IMR-90 (cell line): ENCODE measurements at places on chromosomes 1 and 21.

- peak; percentile 77 for DNase-seq
Observed at GRCh38 chr1:40717955-40718354, 26.5 kb downstream of the NFYC start.

GRCh38 chr1:195903203-195903602 is 705.0 kb downstream of the KCNT2 start:
- no peak for DNase-seq

DNA sequence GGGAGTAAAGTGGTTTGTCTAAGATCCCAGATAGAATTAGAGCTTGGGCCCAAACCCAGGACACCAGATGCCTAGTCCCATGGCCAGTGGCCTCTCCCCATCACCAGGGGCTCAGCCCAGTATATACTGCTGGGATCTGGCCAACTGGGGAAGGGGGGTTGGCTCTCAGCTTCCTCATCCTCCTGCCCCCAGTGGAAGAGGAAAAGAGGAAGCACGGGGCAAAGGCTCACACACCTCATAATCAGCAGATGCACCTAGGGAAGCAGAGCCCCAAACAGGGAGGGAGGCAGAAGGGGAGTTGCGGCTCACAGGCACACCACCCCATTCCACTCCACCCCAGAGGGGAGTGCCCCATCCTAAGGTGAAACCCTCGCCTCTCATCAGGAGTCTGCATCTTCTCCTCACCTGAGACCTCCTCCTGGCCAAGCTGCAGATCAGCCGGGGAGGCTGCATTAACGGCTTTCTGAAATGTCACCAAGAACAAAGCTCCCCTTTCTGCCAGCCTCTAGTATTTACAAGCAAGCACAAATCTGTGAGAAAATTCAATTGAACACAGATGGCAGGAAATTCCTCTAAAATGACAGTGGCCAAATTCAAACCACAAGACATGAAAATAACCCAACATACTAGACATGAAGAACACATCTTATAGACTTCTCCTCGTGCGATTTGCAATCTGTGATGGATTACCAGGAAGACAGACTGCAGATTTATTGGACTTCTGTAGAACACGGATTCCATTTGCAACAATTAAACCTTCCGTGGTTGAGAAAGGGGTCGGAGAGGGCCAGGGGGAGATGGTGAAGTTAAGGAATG is 82.8 kb downstream of the GLIS1 start:
- peak; percentile 85 for DNase-seq

GRCh38 chr21:35646606-35647005 is 413.7 kb downstream of the SETD4 start:
- peak; percentile 52 for DNase-seq

DNA sequence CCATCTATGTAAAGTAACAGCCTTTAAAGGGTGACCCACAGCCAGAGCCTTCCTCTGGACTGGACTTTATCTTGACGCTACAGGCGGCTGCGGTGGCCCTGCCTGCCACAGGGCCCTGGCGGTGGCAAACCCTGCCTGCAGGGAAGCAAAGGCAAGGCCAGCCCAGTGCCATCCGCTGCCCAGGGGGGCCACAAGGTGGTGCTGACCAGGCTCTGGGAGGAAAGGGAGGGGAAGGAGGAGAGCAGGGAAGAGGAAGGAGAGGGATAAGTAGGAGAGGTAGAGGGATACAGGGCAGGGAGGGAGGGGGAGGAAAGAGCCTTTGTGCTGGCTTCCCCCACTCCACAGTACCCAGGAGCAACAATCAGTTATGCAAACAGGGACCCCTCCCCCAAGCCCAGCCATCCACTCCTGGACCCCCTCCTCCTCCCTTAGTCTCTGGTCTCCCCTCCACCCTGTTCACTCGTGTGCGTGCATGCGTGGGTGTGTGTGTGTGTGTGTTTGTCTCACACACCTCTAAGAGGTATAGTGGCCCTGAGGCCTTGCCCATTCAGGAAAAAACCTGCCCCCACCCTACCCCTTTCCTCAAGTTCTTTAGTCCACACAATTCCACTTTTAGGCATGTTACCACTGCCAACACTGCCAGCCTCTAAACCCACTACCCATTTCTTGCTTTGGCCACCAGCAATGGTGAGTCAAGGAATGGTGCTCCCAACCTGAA is 30.3 kb downstream of the SSBP3 start:
- no peak for DNase-seq

DNA sequence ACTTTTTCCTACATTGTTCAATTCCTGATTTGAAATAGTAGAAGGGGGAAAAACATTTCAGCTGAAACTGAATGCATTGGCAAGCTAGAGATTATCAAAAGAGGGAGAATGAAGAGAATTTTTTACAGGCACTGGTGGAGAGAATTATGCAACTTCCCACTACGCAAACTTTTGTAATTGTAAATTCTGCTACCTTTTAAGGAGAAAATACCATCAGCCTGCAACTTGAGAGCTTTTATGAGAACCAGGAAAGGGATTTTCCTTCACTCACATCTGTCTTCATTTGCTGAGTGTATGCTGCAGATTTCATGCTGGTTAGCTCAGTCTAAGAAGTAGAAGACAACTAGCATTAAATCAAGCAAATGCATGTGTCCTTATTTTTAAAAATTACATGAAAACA is 43.7 kb downstream of the ADAMTS1 start:
- peak; percentile 94 for DNase-seq

- DNase-seq, result peak; percentile 65
Observed at GRCh38 chr1:177948336-177948972, 21.4 kb downstream of the SEC16B start.

- DNase-seq, result no peak
Observed at GRCh38 chr1:6732942-6733341, 31.3 kb upstream of the DNAJC11 start.

DNA sequence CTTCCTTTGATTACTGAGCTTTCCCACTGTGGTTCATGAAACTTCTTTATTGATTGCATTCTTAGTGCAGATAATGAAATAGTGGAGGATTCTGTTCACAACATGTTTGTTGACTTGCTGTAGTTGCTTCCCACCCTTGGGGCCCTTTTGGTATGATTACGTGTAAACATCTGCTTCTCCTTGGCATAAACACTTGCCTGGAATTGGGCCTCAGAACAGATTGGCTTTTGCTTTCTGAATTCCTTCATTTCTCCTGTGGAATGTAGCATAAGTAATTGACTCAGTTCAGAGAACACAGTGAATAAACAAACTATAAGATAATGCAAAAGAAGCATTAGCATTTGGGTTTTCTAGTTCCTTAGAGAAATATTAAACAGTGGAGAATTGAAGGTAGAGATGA is 59.5 kb upstream of the LAMC2 start:
- DNase-seq, result peak; percentile 82

- DNase-seq, result no peak
Observed at GRCh38 chr1:166013232-166013631, 153.6 kb downstream of the FAM78B start.

DNA sequence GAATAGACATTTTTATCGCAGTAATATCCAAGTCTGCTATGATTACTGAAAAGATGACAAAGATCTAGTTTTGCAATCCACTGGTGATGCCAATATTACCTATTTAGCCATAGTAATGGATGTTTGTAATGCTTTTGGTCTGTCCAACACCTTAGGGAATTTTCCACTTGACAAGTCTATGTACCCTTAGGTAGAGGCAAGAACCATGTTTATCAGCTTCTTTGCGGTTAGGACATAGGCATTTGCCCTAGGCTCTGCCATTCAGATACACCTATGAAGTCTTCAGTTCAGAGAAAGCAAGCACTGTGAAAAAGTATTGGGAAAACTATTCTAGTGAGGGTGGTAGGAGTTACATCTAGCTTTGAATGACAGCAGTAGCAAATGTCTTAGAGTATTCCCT is 40.2 kb upstream of the SLC35D1 start:
- DNase-seq, result no peak

DNA sequence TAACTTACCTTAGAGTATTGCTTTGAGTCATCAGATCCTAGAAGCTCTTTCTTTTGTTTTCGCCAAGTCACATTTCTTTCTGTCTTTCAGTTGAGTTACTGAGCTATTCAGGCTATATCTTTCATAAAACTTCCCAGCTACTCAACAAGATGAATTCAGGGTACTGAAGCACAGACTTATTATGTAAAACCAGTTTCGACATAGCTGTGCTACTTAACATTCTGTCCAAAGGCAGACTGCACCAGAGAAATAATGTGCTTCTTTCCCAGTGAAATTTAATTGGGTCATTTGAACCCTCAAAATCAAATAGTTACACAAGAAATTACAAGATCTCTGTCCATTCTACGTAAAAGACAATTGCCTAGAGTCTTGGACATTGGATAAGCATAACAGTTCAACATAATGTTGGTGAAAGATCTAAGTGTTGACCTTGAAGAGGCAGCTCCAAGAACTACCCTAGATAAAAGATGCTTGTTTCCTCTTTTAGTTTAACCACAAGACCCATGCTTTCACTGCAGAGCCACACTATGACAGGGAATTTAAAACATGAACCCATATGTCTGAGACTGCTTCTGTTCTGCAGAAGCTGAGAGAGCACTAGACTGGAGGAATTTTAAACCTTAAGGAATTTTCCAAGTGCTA is 163.2 kb downstream of the LRRC40 start:
- DNase-seq, result no peak

DNA sequence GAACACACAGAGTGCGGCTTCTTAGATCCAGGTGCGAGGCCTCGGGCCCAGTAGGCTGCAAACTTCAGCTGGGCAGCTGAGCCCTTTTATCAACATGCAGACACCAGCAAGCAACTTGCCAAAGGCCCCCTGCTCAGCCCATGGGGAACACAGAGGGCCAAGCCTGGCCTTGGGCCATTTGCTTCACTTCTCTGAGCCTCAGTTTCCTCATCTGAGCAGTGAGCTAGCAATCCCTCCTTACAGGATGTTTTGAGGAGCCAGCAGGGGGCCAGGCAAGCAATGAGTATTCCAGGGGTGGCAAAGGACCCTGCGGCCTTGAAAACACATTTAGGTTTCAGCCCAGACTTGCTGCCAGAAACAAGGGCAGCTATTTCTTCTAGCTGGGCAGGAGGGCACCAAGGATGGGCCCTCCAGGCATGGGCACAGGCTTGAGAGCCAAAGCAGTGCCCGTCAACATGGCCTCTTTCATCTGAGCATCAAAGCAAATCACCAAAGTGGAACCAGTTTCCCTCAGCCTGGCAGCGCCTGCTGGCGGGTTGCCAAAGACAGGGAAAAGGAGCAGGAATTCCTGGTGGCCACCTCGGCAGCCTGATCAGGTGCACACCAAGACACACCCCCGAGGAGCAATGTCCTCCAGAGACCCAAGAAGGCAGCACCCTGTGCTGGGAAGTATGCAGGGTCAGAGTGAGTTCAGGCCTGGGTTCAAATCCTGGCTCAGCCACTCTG is 1.4 kb downstream of the MATN1 start:
- DNase-seq, result no peak

DNA sequence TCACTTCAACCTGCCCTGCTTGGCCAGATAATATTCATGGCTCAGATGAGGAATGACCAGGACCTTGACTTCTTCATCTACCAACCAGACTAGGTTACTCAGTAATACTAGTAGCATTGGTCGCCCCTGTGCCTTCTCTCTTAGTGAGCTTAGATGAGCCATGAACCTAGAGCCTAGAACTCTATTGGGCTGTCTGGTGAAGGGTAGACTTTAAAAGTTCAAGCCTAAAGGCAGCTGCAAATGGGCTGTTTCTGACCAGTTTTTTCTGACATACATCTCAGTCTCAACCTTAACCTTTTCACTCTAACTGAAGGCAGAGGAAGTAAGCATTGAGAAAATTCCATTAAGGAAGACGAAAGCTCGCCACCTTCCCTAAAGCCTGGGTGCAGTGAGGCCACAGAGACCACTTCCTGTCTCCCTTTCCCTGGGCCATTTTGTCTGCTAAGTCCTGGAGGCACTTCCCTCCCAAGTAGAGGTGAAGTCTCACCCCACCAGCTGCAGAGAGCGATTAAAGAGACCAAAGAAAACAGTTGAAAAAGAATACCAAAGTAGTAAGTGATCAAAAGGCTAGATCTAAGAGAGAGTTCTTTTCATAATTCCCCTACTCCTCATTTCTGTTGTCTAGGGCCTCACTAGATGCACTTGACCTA is 53.3 kb downstream of the MTR start:
- no peak for DNase-seq

- peak; percentile 56 for DNase-seq
Observed at GRCh38 chr1:228445843-228446650, 29.4 kb upstream of the TRIM17 start.

DNA sequence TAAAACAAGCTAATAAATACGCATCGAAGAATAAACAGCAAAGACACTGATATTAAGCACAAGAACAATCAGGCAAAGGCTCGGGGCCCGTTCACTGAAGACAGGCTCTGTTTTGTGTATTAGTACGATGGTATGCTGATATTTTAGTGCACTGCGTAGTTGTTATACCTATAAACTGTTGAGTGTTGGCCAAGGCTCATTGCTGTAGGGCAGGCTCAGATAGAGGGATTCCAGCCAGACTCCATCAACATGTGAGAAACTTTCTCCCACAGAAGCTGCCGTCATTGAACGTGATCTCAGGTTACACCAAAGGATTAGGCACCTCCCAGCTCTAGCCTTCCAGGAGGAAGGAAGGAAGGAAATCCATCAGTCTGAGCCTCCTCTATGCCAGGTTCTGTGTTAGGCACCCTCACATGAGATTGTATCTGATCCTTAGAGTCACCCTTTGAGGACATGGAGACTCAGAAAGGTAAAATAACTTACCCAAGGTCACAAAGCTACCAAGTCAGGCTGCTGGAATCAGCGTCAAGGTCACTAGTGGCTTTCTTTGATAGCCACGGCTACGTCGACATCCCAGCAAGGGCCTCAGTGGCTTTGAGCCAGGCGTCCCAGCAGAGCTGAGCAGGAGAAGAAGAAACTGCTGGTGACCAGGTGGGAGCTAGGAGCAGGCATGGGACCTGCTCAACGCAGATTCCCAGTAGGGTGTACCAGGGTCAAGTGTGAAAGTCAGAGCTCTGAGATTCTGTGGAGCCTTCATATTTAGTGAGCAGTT is 14.8 kb downstream of the BCAR3 start:
- peak; percentile 72 for DNase-seq

DNA sequence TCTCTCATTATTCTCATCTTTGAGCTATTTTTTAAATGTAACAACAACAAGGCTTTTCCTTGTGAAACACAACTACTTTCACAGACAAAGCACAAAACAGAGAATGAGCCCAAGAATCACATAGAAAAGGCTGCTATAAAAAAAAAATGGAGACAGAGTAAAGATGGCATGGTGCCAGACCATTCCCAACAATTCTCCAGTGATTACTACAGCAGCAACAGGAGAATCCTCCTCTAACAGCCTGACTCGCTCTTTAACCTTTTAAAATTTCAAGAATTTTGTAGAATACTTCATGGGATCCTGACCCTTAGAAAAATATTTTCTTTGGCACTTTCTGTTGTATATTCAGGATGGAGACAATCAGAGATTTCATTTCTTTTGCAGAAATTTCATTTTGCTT is 3.8 kb upstream of the BCAS2 start:
- peak; percentile 20 for DNase-seq

GRCh38 chr1:40313329-40313957 is 3.6 kb downstream of the COL9A2 start:
- DNase-seq, result no peak

- peak; percentile 24 for DNase-seq
Observed at GRCh38 chr1:35886577-35887431, 3.8 kb downstream of the AGO1 start.

GRCh38 chr1:56424744-56425493 is 154.4 kb downstream of the PLPP3 start:
- DNase-seq, result peak; percentile 71

GRCh38 chr1:186925881-186926669 is 97.3 kb downstream of the PLA2G4A start:
- DNase-seq, result peak; percentile 15

GRCh38 chr1:193270996-193271395 is 84.6 kb upstream of the B3GALT2 start:
- DNase-seq, result peak; percentile 92

GRCh38 chr1:15911927-15912326 is 64.0 kb downstream of the ZBTB17 start:
- DNase-seq, result no peak
